ENCODE measurements at places on chromosomes 16 and 17.

DNA sequence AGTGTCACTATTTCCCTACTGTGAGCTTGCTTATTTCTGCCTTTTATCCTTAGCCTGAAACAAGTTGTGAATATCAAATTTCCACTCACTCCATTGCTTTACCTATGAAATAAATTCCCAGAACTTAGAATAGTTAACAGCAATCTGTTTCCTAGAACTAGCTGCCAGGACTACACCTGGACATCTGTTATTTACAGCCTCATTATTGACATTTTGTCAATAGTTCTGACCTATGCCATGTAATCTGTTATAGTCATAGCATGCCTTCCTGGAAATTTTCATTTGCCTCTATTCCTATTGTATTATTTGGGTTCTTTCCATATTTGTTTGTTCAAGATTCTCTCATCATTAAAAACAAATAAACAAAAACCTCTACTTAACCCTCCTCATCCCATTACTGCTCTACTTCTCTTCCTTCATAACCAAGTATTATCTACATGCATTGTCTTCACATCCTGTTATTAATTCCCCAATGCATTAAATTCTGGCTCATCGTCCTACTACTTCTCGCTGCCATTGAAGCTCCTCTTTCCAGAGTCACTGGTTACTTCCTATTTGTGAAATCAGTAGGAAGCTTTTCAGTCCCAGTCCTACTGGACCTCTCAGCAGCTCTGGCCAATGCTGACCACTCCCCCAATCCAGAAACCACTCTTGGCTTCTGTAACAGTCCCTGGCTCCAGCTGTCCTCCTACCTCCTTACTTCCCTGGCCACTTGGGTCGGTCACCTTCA lies 55.3 kb downstream of the PIGL start:
- DNase-seq = no peak

DNA sequence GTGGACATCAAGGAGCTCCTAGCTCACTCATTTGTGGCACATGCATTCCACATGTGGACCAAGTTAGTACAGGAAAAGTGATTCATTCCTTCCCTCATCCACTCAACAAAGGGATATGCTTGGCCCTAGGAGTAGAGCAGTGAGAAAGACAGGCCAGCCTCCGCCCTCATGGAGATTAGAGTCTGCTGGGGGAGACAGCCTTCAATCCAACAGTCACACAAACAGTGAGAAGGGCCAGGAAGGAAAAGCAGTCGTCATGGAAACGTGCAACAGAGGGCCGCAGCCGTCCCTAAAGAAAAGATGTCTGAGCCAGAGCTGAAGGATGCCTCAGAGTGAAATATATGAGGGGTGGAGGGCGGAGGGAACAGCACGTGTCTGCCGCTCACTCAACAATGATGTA lies 109.9 kb downstream of the VPS53 start:
- DNase-seq = no peak

- no peak for DNase-seq
Observed at GRCh38 chr17:75067856-75068255, 19.9 kb upstream of the SLC16A5 start.

DNA sequence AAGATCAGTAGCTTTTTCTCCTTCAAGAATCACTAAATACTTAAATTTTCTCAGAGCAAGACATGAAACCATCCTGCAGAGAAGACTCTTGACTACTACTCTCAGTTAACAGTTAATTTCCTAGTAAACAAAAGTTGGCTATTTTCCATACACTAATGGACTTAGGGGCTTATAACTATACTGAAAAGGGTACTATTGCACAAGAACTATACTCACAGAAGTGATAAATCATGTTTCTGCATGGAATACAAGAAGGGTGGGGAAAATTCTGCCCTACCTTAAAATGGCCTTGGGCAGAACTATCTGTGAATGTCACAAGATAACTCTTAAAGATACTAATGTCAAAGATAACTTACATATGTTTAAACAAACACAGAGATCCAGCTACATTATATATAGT lies 12.5 kb downstream of the ZNF652 start:
- no peak for DNase-seq

- DNase-seq = no peak
Observed at GRCh38 chr16:56974549-56975300, 13.0 kb downstream of the CETP start.

GRCh38 chr16:29747947-29748759 lies 2.4 kb upstream of the C16orf54 start:
- no peak for DNase-seq

- no peak for DNase-seq
Observed at GRCh38 chr16:68113059-68113761, 28.0 kb downstream of the NFATC3 start.

GRCh38 chr16:27353853-27354252 lies 40.1 kb downstream of the IL4R start:
- DNase-seq = no peak

All from SK-N-DZ (cell line).